Hepatocyte (in vitro differentiated cells): ENCODE measurements at places on chromosomes 12 and 14.

DNA sequence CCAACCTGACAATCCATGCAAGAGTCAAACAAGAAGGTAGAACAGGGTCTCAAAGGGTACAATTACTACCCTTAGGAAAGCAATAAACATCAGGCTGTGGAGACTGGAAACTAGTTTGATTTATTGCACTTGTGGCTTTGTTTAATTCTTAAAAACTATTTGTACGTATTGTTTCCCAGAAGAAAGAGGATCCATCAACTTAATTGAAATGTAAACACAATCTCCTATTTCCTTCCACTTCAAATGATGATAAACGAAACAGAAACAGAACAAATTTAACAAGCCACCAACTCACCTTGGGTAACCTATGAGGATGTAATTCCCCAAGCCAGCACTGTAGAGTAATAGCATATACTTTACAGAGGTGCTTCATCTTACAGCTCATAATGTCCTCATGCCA is 8.0 kb downstream of the STXBP6 start:
- DNase-seq, result no peak

DNA sequence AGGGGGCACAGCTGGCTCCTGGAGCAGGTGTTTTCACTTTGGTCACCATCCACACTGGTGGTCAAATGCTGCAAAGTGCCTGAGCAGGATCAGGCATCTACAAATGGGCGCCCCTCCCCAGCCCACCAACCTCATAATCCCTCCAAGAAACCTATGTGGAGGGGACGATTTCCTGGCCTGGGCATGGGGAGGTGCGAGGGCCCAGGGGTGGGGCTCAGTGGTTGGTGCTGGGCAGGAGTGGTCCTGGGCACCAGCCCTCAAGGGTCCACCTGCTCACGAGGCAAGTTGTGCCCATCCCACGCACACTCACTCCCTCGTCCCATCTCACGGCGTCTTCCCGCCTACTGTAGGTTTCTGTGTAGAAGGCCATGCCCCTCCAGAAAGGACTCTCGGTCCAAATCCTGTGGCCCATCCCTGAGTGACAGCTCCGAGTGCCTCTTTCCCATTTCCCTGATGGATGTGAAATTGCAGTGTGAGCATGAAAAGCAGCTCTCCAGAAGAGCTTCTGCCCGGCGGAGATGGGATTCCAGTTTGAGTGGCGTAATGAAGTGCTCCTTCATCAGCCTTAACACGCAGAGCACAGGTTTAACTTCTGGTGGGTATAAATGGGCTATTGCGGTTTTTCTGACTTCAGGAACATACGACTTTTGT is 36.9 kb downstream of the SLC15A4 start:
- DNase-seq, result no peak

GRCh38 chr12:23221066-23221465 is 596.1 kb downstream of the ETNK1 start:
- DNase-seq, result no peak

DNA sequence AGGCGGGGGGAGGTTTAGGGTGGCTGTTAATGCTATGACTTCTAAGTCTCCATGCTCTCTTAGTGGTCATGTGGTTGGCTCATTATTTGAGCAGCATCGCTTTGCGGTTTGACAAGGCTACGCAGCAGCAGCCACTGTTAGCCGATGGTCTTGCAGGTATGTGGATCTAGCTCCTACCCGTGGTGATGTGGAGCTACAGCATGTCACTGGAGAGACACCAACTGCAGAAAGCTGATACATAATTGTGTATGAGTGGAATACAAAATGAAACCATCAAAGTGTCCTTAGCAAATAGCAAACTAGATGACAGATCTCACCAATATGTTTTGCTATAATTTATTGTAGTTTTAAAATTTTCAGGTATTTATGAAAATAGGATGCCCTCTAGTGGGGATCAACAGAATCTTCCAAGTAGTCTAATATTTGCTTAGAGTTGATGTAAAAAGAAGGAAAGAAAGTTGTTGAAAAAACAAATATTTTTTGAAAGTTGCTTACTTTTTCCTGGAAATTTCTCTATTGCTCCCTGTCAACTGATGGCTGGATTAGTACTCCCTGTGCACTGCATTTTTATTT is 94.9 kb downstream of the NAV3 start:
- peak; percentile 85 for DNase-seq

DNA sequence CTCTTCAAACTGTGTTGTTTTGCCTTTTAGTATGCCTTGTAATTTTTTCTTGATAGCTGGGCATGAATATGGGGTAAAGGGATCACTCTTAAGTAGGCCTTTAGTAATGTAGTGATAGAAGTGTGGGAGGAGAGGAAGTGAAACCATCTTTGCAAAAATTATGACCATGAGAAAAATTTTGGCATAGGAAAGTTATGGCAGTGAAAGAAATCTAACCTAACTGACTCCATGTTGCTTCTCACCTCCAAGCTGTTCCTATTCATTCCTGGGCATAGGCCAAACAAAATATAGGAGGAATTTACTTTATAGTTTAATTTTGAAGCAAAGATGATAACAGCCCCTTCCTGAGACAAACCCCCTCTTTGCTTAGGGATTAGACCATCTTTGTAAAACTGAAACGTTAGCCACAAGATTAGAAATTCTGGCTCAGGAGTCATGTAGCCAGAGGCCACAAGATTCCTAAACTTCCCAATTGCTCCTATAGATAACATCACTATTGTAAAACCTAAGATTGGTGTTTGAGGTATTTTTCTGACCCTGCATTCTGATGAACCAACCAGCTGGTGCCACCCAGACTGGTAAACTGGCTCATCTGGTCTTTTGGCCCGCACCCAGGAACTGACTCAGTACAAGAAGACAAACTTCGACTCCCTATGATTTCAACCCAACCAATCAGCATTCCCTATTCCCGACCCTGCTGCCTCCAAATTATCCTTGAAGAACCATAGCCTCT is 45.8 kb downstream of the CRADD start:
- no peak for DNase-seq

DNA sequence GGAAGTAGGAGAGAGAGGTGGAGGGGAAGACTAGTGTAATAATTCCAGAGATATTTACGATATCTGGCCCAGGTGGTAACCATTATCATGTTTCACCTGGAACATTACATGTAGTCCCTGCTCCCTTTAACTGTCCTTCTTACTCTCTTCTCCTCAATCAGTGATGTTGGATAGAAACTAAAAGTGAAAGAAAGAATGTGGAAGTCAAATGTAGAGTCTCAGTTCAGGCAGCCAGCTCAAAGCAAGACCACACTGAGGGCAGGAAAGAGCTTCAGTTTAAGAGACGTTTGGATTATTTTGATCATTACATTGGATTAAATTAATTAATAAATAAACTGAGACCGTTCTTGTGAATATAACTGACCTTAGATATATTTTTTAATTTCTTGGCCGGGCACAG is 594.4 kb downstream of the FLRT2 start:
- no peak for DNase-seq

- no peak for DNase-seq
These were observed 174.5 kb downstream of the TTC7B start for GRCh38 chr14:90641615-90642243.

- peak; percentile 26 for DNase-seq
These were observed 5.6 kb downstream of the CNIH1 start for GRCh38 chr14:54435500-54435981.

- DNase-seq, result peak; percentile 91
These were observed at the start of gene NEDD8 for GRCh38 chr14:24232121-24232644. NEDD8 (minus strand) TSS chr14:24232367; CDS start chr14:24232267, 100 bp downstream.

- no peak for DNase-seq
These were observed 20.1 kb upstream of the RPLP0 start for GRCh38 chr12:120220838-120221575.

DNA sequence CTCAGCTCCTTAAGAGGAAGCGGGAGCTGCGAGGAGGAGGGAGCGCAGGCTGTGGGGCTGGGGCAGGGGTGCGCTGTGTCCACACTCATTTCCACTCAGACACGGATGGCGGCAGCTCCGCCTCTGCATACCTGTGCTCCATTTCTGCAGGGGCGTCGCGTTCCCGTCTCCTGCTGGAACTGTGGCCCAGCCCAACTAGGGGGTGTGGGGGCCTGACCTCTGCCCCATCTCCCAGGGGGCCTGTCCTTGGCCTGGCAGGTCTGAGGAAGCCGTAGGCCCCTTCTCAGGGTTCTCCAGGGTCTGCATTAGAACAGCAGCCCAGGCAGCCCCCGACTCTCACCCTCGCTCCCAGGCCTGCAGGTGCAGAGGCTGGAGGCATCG is 31.2 kb downstream of the FBRSL1 start:
- DNase-seq, result no peak

DNA sequence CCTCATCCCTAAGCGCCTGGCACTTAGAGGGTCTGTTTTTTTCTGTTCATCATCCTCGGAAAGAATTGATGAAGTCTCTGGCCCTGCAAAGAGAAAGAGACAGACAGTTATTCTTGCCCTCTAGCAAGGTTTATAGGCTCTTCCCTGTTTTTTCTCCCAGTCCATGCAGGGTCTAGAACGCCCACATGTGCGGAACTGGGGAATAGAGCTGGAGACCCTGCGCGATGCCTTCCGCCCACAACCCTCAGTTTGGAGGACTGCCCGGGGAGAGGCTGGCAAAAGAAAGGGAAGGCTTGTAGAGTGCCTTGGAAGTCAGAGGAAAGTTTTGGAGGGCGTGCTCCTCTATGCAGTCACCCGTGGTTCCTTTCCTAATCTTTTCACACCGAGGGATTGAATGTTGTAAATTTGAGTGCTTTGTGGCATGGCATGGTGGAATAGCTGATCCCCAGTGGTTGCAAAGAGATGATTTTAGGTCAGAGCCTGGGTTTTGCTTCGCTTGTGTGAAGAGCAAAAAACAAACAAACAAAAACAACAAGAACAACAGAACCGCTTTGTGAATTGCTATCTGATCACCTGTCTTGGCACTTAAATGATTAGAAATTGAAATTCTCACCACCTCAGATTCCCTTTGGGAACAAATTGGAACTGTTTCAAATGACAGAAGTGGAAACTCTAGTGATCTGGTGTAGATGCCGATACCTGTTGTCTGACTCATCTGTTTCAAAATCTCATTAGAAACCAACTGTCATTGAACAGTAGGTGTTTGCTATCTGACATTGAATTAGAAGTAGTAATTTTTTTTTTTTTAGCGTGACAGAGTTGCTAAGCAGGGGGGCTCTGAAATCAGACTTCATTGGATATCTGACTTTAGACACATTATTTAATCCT is 947 bp downstream of the GAS2L3 start:
- peak; percentile 24 for DNase-seq

DNA sequence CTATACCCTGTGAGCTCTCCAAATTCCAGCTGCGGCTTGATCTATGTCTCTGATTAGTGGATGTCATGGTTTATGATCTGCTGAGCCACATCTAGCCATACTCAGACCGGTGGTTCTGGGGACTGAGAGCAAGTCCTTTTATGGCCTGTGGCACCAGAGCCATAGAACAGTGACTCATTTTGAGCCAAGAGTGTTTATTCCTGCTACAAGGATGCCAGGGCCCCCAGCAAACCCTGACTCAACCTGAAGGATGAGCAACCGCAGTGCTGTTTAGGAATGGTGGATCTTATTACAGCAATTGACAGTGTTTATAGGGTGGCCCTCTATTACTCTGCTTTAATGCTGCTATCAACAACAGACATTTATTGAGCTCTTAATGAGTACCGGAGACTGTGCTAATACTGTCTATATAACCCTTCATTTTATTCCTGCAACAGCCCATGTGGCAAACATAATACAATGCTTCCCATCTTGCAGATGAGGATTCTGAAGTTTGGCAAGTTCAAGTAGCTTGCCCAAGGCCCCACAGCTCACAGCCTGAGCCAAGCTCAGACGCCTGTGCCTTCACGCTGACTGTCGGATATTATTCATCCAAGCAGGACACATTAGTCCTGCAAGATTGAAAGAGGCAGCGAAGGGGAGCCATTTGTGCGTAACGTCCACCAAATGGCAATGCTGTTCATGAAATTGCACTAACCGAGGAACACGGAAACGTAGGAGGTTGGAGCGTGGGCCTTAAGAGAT is 273.6 kb upstream of the PWP1 start:
- DNase-seq, result peak; percentile 49

DNA sequence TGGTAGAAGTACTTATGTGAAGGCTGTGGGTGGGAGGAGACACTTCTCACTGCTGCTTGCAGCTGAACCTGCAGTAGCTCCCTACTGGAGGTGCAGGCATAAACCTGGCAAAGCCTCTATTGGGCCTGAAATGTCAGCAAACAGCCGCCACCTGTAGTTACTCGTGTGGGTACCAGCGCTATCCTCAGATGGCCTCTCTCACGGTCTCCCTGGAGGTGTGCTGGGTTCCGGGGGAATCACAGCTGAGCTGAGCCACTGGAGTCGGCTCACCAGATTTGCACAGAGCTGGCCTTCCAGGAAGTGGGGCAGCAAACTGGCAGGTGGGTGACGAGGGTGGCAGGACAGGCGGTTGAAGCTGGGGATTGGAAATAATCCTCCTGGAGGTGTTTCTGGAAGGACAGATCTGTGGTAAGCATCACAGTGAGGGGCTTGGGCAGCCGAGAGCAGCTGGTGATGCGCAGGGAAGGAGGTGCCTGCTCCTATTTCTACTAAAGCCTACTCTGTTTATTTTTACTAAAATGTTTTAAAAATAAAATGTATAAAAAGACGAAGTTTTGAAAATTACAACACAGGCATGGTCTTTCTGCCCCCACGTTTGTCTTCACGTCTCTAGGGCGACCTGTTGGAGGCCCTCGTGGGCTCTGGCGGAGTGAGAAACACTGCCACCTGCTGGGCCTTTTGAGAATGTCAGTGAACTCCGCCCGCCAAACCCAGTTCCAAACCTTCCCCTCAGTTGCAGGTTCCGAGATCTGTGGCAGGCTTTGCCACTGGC is 67.8 kb upstream of the PLEKHG3 start:
- peak; percentile 85 for DNase-seq

- no peak for DNase-seq
These were observed 11.0 kb upstream of the PLEKHG3 start for GRCh38 chr14:64692986-64693809.

- no peak for DNase-seq
These were observed 43.3 kb upstream of the ISM2 start for GRCh38 chr14:77541905-77542304.

GRCh38 chr12:31622038-31622437 is 31.1 kb upstream of the DENND5B start:
- no peak for DNase-seq

DNA sequence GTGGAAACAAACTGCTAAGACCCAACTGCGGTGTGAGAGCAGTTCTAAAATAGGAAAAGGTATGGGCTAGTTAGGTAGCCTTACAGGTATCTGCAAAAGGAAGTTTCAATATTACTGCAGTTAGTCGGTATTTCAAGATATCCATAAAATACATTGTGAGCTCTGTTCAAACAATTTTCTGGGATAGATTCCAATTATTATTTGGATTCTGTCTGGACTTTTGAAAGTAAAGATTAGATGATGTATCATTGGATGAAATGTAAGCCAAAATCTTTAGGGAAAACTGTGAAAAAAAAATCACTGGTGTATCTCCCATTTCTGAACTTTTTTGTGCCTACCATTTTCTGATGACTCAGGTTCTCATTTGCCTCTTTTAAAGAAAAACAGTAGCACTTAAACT is 621.6 kb downstream of the CCER1 start:
- DNase-seq, result no peak

DNA sequence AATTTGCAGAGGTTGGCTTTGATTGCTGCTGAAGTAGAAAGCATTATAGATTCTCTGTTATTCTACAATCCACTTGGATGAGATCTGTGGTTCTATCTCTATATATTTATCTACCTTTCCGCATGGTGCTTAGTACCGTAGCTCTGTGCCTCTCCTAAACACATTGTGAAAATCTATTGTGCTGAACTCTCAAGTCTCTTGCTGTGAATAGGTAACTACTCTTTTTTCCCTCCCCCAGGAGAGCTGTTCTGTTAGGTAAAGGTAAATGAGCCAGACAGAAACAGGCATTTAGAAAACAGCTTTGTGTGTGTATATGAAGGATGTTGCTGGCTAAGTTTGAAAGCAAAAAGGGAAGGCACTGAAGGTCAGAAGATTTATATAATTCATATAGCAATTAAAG is 112.6 kb downstream of the BRMS1L start:
- no peak for DNase-seq

GRCh38 chr14:24071144-24071697 is at the start of gene CPNE6:
CPNE6 (plus strand) TSS chr14:24071562; CDS start chr14:24072937, 1,375 bp downstream.
- DNase-seq, result no peak
